WERI-Rb-1 (cell line): ENCODE measurements at places on chromosomes 16 and 17.

GRCh38 chr17:76707985-76708807 is 2.6 kb downstream of the MXRA7 start:
- DNase-seq: peak; percentile 98

- no peak for DNase-seq
These were observed 75.5 kb downstream of the CMIP start for GRCh38 chr16:81520151-81520470.

DNA sequence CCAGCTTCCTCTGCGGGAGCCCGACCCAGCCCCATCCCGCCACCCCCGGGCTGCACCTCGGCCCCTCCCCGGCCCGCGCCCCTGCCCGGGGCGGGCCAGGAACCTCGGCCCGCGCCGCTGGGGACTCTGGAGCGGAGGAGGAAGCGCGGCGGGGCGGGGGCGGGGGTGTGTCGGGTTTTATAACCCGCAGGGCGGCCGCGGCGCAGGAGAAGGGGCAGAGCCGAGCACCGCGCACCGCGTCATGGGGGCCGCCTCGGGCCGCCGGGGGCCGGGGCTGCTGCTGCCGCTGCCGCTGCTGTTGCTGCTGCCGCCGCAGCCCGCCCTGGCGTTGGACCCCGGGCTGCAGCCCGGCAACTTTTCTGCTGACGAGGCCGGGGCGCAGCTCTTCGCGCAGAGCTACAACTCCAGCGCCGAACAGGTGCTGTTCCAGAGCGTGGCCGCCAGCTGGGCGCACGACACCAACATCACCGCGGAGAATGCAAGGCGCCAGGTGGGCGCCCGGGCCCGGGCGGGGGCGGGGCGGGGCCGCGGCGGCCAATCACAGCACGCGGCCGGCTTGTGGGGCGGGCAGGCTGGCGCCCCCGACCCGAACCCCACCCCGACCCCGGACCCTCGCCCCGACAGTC is at the start of gene ACE:
Gene ACE, plus strand, starts transcription at position 208 of the 626 bp plus-strand sequence. Its CDS starts 34 bp downstream, at position 242.
- peak; percentile 90 for DNase-seq

GRCh38 chr16:89034971-89035668 is 58.1 kb upstream of the CBFA2T3 start:
- no peak for DNase-seq

DNA sequence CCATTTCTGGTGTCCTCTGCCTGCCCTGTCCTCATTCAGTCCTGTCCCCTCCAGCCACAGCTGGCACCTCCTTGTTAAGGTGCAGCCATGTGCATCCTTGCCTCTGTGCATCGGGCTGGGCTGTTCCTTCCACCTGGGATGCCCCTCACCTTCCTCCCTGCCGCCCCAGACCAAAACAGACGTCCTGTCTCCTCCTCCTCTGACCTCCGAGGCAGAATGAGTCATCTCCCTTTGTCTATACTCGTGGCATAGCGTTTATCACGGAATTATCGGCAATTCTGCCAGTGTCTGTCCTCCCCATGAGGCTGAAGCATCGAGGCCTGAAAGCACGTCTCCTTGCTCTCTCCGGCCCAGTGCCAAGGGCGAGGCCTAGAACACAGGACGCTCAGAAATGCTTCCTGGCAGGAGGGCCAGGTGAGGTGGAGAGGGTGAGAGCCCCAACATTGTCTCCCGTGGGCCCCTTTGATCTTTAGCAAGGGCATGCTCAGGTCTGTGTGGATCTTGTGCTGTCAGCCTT is 4.6 kb downstream of the RAI1 start:
- no peak for DNase-seq

GRCh38 chr17:40945414-40945813 is 8.0 kb upstream of the KRT23 start:
- no peak for DNase-seq

DNA sequence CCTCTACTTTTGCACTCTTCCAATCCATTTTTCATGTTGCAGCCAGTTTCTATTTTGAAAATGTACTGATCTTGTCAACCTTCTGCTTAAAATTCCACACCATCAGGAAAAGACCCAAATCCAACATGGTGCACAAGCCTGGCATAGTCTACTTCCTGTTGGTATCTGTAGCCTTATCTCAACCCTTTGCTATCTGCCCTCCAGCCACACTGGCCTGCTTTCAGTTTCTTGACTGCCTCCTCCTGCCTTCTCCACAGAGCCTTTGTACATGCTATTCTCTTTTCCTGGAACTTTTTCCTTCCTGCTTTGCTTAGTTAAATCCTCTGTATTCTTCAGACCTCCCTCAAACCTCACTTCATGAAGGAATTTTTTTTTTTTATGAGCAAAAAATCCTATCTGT is 31.5 kb downstream of the NLRP1 start:
- no peak for DNase-seq

DNA sequence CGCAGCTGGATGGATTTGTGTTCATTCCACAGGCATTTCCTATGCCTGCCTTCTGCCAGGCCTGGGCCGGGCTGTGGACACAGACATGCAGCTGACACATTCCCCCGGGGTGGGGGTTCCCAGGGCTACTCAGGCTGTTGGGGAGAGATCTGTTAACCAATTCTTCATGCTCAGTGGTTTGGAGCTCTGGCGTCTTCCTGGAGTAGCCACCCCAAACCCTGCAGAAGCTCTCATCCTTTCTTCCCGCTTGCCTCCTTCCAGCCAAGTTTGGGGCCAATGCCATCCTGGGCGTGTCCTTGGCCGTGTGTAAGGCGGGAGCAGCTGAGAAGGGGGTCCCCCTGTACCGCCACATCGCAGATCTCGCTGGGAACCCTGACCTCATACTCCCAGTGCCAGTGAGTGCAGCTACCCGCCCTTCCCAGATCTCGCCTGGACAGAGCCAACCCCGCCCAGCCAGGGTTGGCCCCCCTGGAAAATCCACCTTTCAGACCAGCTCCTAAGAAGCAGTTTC is 2.6 kb downstream of the ENO3 start:
- no peak for DNase-seq

DNA sequence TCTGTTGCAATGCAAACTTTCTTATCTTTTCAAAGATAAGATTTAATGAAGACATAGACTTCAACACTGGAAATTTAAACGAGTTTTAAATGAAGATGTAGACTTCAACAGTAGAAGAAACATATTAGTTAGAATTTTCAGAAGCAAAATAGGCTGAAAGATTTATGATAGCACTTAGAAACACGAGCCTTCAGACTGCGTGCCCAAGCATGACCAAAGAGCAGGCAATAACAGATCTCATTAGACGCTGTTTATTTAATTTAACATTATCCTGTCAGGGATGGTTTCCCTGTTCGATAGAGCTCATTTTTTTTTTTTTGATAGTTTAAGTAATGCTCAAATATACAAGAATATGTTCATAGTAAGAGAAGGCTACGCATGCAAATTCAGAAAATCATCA is 604.7 kb upstream of the SOX9 start:
- DNase-seq: no peak

DNA sequence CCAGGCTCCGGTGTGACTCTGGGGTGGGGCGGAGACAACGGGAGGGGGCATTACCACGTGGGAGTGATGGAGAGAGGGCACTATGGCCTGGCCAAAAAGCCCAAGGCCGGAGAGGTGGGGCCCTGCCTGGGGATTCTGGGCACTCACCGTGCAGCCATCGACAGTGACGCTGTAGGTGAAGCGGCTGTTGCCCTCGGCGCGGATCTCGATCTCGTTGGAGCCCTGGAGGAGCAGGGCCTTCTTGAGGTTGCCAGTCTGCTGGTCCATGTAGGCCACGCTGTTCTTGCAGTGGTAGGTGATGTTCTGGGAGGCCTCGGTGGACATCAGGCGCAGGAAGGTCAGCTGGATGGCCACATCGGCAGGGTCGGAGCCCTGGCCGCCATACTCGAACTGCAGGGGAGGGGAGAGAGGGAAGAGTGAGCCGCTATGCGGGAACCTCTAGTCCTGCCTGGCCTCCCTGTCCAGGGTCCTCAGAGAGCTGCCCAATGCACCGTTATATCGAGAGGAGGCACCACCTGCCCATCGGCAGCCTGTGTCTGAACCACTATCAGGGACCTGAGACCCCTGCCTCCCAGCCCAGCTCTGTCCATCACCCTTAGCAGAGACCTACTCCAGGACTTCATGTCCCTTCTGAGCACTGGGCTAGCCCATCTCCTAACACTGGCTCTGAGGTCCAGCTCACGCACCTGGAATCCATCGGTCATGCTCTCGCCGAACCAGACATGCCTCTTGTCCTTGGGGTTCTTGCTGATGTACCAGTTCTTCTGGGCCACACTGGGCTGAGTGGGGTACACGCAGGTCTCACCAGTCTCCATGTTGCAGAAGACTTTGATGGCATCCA is 15.6 kb downstream of the COL1A1 start:
- no peak for DNase-seq

- no peak for DNase-seq
These were observed 11.9 kb upstream of the AURKB start for GRCh38 chr17:8222380-8222629.

DNA sequence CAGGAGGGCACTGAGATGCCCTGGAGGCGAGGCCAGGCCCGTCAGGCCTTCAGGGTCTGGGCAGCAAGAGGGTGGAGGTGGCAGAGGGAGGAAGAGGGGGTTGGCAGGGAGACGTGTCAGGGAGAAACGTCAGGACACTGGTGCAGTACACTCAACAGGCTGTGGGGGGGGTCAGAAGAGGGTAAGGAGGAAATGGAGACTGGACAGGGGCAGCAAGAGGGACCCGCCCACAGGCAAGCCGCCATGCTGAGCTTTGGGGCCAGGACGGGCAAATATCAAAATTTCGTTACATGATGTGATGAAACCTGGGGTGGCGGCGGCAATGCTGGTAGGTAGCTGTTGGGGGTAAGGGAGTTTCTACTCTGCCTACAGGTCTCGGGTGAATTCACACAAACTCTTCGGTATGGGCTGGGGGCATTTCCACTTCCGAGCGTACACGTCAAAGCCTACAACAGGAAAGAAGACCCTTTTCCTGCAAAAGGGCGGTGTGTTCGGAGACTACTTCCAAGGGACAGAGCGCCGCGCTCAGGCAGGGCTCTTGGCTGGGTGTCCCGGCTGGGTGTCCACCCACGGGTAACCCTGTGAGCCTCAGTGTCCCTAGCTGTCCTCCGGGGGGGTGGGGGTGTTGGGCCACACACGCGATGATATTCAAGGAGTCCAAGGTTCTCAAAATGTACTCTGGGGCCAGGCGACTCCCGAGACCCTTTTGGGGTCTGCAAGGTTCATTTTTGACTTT is 43.3 kb upstream of the ATP2A3 start:
- DNase-seq: no peak

DNA sequence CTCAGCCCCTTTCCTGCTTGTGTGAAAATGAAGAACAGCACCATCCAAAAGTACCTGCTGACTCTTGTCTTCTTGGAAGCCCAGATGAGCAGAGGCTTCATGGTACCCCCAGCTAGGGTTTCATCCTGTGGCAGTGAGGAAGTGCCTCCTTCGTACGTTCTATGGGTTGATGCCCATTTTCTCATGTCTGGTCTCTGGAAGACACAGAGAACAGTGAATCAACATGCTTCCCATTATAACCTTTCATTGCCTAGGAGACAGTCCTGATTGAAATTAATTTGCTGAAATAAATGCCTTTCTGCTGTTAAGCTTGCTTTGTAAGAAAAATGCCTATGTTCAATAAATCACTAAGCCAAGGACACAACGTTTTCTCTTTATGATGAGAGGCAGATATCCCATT is 36.5 kb downstream of the RCVRN start:
- no peak for DNase-seq

- no peak for DNase-seq
These were observed 28.1 kb downstream of the HASPIN start for GRCh38 chr17:3751836-3752235.

GRCh38 chr17:38693700-38694329 is 11.3 kb upstream of the MLLT6 start:
- DNase-seq: no peak

- peak; percentile 88 for DNase-seq
These were observed 61.5 kb downstream of the SLC39A11 start for GRCh38 chr17:73030995-73031394.

DNA sequence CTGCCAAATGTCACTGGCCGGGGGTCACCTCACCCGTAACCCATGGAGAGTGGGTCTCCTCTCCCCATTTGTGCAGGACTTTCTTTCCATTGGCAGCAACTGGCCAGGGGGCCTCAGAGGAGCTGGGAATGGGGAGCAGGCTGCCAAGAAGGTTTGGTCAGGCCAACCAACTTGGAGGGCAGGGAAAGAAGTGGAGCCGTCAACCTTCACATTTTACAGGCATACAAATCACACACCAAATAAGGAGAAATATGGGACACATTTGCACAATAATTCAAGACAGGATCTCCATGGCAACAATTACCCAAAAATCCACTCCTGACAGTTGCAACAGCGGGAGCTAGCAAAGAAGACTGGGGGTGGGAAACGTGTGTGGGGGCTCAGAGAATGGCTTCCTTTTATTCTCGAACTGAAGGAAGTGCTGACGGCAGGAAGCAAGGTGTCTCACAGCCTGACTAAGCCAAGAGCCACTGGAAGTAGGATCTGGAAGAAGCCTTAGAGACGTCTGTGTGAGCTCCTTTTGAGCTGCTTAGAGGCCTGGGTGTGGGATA is 20.9 kb downstream of the RPRML start:
- no peak for DNase-seq

GRCh38 chr16:56362706-56363105 is 62.6 kb downstream of the AMFR start:
- DNase-seq: no peak

DNA sequence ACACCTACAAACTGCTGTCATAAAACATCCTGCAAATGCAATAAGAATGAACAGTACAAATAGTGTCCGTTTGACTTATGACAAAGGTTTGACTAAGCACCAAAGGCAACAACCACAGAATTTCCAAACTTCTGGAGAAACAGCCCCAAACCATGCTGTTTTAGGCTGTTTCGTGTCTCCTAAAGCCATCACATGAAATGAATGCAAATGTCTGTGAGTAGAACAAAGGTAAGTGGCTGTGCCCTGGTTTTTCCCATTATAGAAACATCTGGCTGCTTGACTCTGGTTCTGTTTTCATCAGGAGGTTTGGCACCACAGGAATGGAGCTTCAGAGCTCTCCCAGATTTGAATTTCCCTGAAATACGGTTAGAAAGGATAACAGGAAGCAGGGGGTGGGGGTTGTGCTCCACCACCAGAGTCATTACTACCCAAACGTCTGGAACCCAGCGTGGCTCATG is 4.6 kb upstream of the EMP2 start:
- no peak for DNase-seq

- no peak for DNase-seq
These were observed 92.1 kb downstream of the TTC19 start for GRCh38 chr17:16091773-16092172.

DNA sequence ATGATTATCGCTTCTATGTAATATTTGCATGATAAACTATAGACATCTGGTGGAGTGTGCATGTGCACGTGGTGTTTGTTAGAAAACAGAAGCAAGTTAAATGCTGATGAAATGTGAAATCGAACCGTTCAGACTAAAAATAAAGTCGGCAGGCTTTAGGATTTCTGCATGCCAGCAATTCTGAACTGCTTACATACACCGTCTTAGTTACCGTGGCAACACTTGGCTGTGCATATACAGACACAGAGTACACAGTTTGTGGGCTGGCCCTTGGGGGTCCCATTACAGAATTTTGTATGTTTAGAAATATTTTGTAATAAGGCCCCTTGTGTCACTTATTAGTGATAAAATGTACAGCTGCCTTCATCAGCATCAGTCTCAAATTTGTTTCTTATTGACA is 605.5 kb downstream of the RBFOX1 start:
- no peak for DNase-seq
